ENCODE measurements at places on chromosomes 6 and 20.

- DNase-seq, result peak; percentile 15
These were observed 101.0 kb upstream of the MTHFD1L start for GRCh38 chr6:150764334-150765066.

DNA sequence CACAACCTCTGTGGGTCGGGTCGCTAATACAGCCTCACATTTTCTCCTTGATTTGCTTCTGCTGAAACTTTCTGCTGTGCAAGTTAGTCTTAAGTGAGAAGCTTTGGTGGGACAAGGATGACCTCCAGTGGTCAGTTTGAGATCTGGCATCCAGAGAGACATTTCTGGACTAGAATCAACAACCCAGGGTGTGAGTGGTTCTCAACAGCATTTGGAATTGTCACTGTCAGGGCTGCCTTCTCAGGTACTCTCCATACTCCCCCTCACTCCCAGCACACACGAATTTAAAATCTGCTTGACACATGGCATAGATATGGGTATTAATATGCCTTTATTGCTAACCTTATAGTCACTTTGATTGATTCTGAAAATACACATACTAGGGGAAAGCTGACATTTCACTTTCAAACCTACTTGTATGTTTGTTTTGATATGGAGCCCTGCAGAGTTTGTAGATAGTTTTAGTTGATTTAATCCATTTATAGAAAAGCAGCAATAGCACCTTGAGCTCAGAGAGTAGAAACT is 13.2 kb downstream of the OTOR start:
- DNase-seq, result peak; percentile 53

DNA sequence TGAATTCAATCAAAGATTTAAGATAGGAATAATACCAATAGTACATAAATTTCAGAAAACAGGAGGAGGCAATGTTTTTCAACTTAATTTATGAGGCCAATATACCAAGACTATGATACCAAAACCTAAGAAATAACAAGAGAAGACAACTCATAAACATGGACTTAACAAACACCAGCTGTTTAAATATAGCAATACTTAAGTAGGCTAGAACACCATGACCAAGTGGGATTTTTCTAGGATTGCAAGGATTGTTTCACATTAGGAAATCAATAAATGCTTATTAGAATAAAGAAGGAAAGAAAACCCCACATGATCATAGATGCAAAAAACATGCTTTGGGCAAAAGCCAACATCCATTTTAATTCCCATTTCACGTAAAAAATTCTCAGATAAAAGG is 355.1 kb downstream of the EPM2A start:
- DNase-seq, result no peak

DNA sequence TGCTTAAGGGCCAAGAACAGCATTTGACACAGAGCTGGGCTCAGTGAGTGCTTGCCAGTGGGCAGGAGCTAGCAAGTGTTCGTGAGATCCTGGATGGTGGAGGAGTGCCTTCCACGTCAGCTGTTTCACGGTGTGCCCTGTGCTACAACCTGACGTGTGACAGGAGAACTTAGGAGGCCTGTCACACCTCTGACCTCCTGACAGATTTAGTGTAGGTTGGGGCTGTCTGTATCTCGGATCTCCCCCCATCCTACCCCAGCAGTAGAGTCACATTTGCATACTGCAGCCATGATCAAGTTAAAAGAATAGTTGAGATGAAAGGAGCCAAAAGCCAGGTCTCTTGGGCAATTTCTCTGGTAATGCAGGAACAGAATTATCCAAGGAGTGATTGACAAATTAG is 200.8 kb upstream of the CHD6 start:
- no peak for DNase-seq

DNA sequence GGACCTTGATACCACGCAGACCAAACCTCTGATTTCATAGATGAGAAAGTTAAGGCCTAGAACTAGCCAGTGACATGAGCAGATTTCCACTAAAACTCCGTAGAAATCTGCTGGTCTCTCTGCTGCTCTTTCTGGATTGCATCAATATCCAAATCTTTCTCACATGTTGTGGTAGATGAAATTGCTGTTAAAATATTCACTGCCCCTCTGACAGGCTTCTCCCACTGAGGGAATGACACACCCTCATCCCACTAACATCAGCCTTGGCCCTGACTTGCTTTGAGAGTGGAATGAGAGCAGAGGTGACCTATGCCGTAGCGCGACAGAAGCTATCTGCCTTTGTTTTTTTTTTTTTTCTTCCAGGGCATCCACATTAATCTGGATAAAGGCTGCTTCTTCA is 20.4 kb upstream of the EXOC2 start:
- no peak for DNase-seq

GRCh38 chr6:83852528-83853177 is 507 bp upstream of the RIPPLY2 start:
- no peak for DNase-seq

GRCh38 chr20:39040116-39040515 is 78.0 kb downstream of the DHX35 start:
- no peak for DNase-seq

- DNase-seq, result no peak
These were observed 110.6 kb downstream of the SYNDIG1 start for GRCh38 chr20:24580006-24580405.

Measured in NCI-H1105 (cell line).